Stimulated activated naive CD8-positive, alpha-beta T cell treated with anti-CD3 and anti-CD28 coated beads, Interleukin-15, Interleukin-2, amounts not matched to agents 100 U/mL and 50 U/mL, for 24 hours (primary cell): ENCODE measurements at places on chromosomes 13 and 19.

- DNase-seq = no peak
These were observed 595.5 kb downstream of the TBC1D4 start for GRCh38 chr13:74886502-74886901.

GRCh38 chr13:30107121-30107520 is 200.2 kb downstream of the KATNAL1 start:
- DNase-seq = no peak

GRCh38 chr13:32824061-32824460 is 192.2 kb upstream of the KL start:
- no peak for DNase-seq

- no peak for DNase-seq
These were observed 27.5 kb downstream of the LNX2 start for GRCh38 chr13:27592865-27593264.

- DNase-seq = no peak
These were observed 23.2 kb downstream of the ANKRD27 start for GRCh38 chr19:32651729-32652140.

DNA sequence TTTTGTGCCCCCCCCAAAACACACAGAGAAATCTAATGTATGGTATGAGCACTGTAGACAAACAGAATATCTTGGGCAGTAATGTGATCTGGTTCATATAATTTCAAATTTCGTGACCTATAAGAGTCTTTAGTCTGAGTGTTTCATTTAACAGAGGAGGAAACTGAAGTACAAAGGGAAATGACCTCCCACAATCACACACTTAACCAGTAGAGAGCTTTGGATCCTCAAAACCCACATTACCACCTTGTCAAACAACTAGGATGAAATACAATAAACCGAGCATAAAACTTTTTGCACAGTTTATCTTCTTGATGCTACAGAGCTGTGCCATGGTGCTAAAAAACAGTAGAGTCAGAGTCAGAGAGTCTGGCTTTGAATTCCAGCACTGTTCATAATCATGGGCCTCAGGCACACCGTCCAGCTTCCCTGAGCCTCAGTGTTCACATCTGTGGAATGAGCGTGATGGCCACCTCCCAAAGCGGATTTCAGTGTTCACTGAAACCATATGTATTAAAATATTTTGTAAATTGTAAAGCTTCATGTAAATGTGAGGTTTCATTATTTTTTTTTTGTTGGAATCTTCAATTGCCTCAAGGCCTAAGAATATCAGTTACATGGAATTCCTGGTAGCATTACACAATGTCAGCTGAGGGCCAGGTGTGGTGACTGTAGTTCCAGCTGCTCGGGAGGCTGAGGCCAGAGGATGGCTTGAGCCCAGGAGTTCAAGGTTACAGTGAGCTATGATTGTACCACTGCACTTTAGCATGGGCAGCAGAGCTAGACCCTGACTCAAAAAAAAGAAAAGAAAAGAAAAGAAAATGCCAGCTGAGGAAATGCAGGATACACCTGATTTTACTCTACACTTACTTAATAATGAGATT is 126.4 kb upstream of the FRY start:
- no peak for DNase-seq

DNA sequence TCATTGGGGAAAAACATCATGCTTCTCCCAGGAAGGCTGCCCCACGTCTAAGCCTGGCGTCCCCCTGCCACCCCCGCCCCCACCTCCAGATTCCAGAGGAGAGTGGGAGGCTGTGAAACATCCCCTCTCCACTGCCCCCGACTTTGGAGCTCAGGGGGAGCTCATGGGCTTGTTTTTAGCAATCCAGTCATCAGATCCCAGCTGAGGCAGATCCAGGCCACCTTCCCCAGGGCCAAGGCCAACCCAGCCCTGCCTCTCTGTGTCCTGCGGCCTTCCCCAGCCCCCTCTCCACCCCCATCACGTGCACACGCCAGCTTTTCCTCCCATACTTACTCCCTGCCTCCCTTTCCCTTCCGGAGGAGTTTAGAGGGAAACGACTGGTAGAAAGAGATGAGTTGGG is 38.8 kb downstream of the SHISA2 start:
- no peak for DNase-seq

DNA sequence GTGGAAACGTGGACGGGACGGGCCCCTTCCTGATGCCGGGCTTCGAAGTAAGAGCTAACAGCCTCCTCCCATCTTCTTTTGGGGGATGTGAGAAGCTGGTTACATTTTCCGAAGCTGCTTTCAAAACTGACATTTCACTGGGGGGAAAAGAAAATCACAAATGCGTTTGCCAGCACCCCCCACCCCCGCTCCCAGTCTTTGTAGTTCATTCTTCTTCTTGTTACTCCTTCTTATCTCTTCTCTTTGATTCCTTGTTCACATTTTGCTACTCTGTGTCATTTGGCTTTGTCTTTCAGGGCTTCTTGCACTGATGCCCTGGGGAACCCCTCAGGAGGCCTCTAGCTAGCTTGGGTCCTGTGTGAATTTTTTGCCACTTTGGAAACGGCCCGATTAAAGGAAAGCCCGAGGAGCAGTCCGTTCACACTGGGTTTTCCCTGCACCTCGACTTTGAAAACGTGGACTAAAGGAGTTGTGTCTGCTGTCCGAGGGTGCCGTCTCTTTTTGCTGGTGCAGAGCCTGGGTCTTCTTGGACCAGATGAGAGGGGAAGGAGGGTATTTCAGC is 1.3 kb downstream of the CARM1 start:
- no peak for DNase-seq
